ENCODE measurements at places on chromosomes 1 and 21.

GRCh38 chr1:165052431-165052830 is 304.1 kb downstream of the LMX1A start:
- no peak for DNase-seq

GRCh38 chr1:20165522-20165951 is 20.4 kb upstream of the UBXN10 start:
- DNase-seq, result no peak

GRCh38 chr1:59272507-59272906 is 24.4 kb upstream of the FGGY start:
- peak; percentile 84 for DNase-seq

DNA sequence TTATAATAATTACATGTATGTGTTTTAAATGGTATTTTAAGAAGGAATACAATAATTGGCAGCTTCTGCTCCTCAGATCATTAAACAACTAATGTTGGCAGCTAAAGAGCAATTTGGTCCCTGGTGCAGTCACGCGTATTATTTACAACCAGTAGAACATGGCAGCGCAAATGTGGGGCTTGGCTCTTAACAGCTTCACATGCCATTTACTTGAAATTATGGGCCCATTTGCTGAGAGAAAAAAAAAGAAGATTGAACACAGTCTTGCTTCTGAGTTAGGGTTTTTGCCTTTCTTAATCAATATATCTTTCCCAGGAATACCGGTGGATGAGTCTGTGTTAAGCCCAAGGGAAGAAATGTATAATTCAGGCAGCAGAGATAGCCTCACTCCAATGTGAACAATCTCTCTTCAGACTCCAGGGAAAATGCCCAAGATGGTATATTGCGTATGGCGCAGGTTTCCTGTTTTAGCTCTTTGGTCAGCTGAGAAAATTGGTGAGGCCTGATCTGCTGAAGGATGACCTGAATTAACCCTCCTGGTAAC is 174.5 kb downstream of the DISC1 start:
- no peak for DNase-seq

GRCh38 chr1:153567621-153568366 is 2.1 kb upstream of the S100A2 start:
- peak; percentile 99 for DNase-seq

- no peak for DNase-seq
Observed at GRCh38 chr1:231500666-231501065, 27.8 kb upstream of the TSNAX start.

DNA sequence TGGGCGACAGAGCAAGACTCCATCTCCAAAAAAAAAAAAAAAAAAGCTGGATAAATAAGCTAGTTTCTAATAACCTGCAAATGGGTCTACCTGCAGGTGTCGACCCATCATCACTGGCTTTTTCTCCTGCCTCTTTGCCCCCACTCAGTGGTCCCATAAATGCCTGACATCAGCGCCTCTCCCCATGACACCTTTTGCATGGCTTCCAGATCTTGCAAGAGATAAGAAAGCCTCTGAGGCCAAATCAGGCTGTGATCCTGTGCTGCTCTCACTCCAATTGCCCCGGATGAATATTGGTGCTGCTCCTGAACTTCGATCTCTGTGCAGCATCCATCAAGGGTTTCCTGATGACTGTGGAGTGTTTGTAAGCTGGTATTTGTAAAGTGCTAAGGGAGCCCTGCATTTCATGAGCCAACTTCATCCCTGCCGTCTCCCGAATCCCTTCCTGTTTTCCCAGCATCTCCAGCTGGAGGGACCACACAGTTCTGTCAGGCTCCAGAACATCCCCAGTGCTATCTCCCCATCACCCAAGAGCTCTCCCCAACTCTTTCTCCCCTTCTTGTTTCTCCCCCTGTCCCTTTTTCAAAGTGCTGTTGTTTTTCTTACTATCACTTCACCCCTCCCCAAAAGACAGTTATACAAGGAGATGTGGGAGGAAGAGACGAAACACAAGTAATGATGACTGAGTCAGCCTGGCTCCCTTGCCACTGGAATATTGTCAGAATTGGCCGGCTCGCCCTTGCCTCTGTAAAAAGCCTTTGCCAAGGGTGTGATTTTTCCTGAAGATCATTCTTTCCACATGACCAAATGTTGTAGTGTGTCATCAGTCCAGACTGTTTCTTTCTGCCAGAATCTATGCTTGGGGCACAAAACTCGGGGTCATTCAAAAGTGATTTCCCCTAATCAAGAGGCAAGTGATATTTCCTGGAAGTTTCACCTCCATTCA is 2.8 kb upstream of the EFHD2 start:
- DNase-seq, result peak; percentile 61

- DNase-seq, result no peak
Observed at GRCh38 chr1:13888351-13888986, 188.5 kb downstream of the PRDM2 start.

DNA sequence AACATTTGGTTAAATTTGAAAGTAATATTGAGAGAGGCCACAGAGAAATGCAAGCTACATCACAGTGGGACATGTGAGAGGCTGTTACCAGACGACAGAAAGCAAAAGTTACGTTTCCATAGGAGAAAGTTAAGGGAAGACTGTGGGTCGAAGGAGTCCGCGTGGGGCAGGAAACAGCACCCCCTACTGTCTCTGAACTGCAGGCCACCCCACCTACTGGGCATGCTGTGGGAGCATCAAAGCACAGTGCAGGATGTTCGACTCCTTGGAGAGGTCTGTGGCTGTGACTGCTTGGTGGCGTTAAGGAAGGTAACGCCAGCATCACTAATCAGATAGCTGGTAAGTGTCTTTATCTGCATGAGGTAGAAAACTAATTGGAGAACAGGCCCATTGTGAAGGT is 123.9 kb downstream of the PTBP2 start:
- DNase-seq, result peak; percentile 37

DNA sequence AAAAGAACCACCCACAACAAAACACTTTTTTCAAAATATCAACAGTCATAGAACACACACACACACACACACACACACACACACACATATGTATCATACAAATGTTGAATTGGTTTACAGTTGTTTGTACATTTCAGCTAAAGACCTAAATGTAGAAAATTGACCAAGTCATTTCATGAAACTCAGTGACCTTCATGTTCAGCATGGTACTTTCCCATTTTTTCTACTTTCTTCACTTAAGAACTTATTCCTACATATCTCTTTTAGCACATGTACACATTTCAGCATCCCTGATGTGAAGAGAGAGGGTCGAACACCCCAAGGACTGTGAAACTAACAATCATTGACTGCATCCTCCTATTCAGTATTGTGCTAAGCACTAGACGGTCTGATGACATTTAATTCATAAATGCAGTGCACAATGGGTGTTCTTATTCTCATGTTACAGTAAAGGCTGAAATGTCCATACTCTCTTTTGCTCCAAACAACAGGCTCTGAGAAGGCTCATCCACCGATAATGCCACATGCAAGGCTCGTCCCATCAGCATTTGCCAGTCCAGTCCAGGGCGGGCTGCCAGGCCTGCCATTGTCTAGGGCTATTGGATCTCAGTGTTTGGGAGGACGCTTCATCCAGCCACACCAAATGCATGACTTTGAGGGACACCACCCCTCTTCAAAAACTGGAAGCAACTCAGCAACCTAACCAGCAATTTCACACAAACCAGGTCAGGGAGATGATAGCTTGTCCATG is 150.1 kb upstream of the RUNX1 start:
- no peak for DNase-seq

- DNase-seq, result no peak
Observed at GRCh38 chr1:82597649-82598048, 796.9 kb downstream of the ADGRL2 start.

DNA sequence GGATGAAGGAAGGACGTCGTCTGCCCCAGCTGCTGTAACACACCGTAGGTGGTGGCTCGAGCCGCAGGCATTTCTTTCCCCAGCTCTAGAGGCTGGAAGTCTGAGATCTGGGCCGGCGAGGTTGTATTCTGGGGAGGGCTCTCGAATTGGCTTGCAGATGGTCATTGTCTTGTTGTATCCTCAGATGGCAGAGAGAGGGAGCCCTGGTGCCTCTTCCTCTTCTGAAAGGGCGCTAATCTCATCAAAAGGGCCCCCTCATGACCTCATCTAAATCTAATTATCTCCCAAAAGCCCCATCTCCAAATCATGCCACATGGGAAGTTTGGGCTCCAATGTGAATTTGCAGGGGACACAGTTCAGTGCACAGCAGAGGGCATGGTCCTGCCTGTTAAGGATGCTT is 109.0 kb downstream of the SIK1 start:
- no peak for DNase-seq

GRCh38 chr21:39232861-39233291 is 49.6 kb upstream of the PSMG1 start:
- no peak for DNase-seq

DNA sequence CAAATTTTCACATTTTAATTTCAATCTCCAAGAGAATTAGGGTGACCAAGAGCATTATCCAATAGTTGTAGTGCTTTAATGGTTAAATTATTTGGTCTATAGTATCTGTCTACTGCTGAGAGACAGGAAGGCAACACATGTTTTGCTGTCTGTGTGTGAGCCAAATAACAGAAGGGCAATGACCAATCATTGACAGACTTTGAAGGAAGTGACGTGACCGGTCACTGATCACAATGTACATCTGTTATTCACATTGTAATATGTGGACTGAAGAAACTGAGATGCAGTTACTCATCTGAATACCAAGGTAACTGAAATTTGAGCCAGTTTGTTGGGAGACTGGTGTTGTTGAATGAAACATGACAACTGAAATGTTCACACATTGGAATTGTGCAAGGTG is 196.7 kb downstream of the LRRC40 start:
- DNase-seq, result peak; percentile 57

- no peak for DNase-seq
Observed at GRCh38 chr21:45539796-45540600, 2.2 kb downstream of the SLC19A1 start.

DNA sequence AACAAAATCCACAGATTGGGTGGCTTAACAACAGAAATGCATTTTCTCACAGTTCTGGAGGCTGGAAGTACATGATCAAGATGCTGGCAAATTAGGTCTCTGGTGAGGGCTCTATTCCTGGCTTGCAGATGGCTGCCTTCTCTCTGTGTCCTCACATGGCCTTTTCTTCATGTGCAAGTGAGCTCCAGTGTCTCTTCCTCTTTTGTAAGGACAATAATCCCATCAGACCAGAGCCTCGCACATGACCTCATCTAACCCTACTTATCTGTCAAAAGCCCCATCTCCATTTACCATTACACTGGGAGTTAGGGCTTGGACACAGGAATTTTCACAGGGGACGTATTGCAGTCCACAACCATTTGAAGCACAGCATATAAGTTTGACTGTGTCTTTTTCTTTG is 181.6 kb downstream of the NEGR1 start:
- no peak for DNase-seq

DNA sequence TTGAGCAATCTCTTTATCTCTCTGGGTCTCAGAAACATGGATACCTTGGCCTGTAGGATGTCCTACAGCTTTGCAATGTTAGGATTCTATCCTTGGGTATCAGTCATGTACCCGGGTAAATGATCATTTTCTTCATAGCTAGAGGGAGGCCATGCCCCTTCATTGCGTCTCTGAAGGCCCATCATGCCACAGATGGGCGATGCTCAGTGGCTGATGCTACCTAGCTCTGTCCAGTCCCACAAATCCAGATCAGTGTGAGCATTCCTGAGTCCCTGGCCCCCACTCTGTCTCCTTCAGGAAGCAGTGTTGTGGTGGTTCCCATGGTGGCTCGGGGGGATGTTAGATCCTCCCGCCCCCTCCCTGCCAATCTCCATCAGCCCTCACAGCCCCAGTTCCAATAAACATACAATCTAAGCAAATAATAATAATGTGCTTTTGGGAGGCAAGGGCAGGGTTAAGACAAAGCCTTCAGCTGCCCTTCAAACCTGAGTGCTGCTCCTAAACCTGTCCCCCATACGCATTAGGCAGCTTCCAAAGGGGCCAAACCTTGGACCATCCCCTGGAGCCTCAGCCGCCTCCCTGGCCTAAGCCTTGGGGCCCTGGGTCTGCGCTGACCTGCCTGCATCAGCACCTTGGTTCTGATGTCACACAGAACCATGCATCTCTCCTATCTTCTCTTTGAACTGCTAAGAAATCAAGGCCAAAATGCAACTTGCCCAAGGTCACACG is 681 bp upstream of the GPR61 start:
- no peak for DNase-seq

GRCh38 chr1:3072391-3073185 is 3.6 kb downstream of the PRDM16 start:
- DNase-seq, result peak; percentile 20

GRCh38 chr1:150221552-150221951 is 14.4 kb downstream of the ANP32E start:
- peak; percentile 17 for DNase-seq

DNA sequence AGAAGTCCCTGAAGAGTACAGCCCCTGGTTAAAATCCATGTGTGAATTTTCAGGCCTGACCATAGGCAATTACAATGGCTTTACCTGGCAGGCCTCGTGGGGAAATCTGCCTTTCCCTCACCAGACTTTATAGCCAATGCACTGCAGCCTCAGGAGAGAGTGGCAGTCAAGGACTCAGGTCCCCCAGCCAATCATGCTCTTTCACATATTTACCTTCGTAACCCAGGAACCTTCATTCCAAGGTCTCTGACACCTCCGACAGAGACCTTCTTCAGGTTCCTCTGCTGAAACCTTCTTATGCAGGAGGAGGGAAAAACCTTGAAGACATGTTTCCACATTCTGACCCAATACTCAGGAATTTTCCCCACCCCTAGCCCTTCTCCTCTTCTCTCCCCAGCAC is 118.9 kb downstream of the FASLG start:
- no peak for DNase-seq

GRCh38 chr1:2967881-2968280 is 53.4 kb upstream of the ACTRT2 start:
- no peak for DNase-seq

DNA sequence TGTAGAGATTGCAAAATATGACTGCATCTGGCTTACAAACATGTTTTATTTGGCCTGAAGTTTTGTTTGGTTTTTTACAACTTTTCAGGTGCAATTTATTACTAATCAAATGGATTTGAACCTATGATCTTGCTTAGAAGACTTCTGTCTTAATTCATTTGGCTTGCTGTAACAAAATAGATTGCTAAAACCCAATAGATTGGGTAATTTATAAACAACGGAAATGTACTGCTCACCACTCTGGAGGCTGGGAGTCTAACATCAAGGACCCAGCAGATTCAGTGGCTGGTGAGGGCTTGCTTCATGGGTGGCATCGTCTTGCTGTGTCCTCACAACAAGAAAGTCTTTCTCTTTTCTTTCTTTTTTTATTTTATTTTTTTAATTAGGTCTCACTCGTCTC is 72.9 kb downstream of the LBR start:
- no peak for DNase-seq

Measured in kidney tubule cell (primary cell).